ENCODE measurements at places on chromosomes 16 and 17.

GRCh38 chr17:69228018-69228417, 606 bp downstream of the ABCA10 start:
- DNase-seq = no peak

GRCh38 chr17:78610951-78611511, 33.8 kb upstream of the DNAH17 start:
- DNase-seq = no peak

GRCh38 chr17:43434902-43435319, 36.1 kb downstream of the ARL4D start:
- no peak for DNase-seq

- DNase-seq = no peak
These were observed 18.5 kb upstream of the CCL23 start for GRCh38 chr17:36036235-36036634.

DNA sequence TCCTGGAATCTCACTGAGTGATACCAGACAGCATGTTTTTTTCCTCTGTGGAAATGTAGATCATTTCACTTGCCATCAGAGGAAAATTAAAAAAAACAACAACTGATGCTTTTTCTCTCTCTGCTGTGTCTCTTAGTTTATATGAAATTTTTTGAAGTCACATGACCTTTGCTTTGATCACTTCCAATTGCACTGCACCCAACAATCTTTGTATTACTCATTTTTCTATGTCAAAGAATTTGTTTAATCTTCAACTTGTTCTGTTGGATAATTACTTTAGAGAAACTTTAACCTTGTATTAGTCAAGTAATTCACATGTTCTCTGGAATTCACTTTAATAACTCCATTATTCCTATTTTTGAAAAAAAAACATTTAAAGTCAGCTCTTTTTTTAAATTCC, 1452.7 kb upstream of the CDH8 start:
- no peak for DNase-seq

GRCh38 chr16:86975445-86975844, 341.7 kb downstream of the C16orf95 start:
- DNase-seq = no peak

DNA sequence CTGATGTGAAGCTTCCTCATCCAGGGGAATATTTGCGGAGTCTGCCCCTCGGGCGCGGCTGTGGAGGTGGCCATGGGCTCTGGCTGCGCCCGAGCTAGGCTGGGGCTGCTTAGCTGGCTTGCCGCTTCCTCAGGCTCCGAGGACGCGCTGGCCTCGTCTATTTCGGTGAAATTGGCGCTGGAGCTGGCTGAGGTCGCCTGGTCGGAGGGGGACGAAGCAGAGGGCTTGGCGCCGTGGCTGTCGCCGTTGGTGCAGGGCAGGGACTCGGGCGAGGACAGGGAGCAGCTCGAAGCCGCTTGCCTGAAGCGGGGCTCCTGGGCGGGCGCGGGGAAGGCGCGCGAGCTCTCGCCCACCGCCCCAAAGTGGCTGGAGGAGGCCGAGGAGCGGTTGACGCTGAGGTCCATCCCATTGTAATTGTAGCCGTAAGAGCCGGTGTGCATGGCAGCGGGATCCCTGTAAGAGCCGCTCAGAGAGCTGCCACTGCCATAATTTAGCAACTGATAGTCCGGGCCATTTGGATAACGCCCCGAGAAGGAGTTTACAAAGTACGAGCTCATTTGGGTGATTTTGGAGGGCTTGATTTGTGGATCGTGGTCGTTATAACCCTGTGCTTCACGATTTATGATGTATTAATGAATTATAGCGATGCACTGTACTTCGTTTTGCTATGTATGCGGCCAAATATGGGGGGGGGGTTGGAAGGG, at the start of gene HOXB5:
HOXB5 (minus strand) TSS at position 654 of the 704 bp plus-strand sequence; CDS start at position 557, 97 bp downstream.
- no peak for DNase-seq

- DNase-seq = no peak
These were observed 9.4 kb downstream of the C16orf89 start for GRCh38 chr16:5056352-5056751.

DNA sequence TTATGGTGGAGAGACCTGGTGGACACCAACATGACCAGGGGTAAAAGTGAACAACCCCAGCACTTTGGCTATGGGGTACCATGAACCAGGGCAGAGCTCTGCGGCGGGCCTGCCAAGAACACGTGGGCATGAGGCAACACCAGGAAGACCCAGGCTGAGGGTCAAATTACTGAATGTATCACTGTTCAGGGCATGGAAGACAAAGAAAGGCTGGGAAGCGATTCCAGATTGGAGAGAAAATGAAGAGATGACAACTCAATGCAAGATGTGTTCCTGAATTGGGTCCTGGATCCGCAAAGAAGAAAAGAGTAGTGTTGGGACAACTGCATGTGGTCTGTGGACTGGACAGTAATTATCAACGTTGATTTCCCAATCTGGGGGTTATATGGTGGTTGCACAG, 19.8 kb downstream of the SPHK1 start:
- DNase-seq = no peak

DNA sequence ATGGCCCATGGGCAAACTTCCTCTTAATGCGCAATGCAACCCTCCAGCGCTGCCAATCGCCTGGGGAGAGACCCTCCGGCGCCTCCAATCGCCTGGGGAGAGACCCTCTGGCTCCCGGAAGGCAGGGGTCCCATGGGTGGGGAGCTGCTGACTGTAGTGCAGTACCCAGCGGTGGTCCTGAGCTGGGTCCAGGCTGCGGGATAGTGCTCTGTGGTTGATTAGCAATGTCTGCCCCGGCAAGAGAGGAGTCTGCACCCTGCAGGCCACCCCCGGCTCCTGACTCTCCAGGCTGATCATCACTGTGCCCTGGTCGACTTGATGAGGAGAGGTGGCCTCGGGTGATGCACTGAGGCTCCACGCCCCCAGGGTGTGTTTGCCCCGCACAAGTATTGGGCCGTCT, 44.6 kb upstream of the ZNF469 start:
- DNase-seq = no peak

DNA sequence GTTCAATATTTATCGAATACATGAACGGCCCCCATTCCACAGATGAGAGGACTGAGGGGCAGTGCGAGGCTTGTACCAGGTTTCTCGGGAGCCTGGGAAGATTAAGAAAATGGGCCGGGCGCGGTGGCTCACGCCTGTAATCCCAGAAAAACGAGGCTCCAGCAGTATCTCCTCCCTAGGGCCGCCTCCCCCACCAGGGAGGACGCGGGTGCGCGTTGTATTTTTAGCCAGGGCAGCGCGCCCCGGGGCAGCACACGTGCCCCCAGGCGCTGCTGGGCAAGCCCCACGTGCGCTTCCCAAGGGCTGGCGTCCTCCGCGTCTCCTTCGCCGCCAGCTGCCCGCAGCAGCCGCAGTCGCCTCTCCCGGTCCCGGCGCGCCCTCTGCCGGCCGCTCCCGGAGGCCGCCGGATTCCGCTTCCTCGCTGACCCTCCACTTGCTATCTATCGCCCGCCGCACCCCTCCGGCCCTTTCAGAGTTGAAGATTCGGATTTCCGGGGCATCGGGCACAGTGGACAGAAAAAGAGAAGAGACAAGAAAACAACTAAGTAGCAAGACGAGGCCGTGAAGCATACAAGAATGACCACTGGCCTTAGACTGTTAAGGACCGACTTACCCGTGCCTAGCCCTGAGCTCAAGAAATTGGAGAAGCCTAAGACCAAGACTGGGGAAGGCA, 1.9 kb upstream of the YBX2 start:
- DNase-seq = no peak
